ENCODE measurements at places on chromosomes 4 and X.

DNA sequence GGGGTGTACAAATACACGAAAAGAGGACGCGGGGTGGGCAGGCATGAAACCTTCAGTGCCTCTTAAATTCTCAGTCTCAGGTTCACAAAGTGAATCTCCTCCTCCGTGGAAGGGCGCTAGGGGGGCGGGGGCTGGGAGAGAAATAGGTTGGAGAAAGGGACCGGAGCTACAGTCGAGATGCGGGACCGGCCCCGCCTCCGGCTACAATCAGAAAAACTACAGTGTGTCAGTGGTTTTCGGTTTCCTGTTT, 3.4 kb downstream of the MAML3 start:
- no peak for DNase-seq
- no peaks in the 10 kb centered on the region for H3K36me3 ChIP-seq
- H3K4me3 ChIP-seq = peak overlapping the region; percentile 70

DNA sequence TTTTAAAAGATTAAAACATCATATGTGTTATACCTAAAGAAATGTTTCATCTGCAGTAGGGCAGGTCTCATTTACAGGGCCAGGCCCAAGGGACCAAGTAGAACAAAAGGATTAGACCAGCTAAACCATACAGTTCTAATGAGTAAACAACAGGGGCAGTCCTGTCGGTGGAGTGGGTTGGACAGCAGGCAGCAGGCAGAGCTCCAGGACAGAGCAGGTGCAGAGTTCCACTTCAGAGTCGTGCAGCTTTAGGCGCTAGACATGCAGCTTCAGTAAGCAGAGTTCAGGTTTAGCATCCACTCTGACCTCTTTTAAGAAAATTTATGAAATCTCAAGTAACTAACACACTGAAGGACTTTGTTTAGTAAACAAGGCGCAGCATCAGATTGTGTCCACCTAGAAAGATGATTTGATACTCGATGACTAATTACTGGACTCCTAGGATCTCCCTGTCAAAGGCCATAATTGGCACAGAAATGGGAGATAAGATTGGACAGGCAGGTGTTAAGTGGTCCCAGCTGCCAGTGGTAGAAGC, 487.7 kb upstream of the INTU start:
- H3K36me3 ChIP-seq = no peaks in the 10 kb centered on the region
- H3K4me1 ChIP-seq = no peaks in the 10 kb centered on the region
- H3K27me3 ChIP-seq = no peaks in the 10 kb centered on the region
- no peak for DNase-seq
- no peak overlapping the region for H3K4me3 ChIP-seq

GRCh38 chr4:98838977-98839618, 89.8 kb downstream of the EIF4E start:
- no peaks in the 10 kb centered on the region for H3K36me3 ChIP-seq
- DNase-seq = no peak
- no peaks in the 10 kb centered on the region for H3K27me3 ChIP-seq
- no peak overlapping the region for H3K4me3 ChIP-seq
- H3K27ac ChIP-seq = no peak overlapping the region

- no peak overlapping the region for H3K4me3 ChIP-seq
- H3K4me1 ChIP-seq = peaks cover 10% of the 10 kb centered on the region
- H3K27me3 ChIP-seq = no peaks in the 10 kb centered on the region
- no peaks in the 10 kb centered on the region for H3K36me3 ChIP-seq
- no peak for DNase-seq
These were observed 129.8 kb downstream of the SORBS2 start for GRCh38 chr4:185682236-185682635.

DNA sequence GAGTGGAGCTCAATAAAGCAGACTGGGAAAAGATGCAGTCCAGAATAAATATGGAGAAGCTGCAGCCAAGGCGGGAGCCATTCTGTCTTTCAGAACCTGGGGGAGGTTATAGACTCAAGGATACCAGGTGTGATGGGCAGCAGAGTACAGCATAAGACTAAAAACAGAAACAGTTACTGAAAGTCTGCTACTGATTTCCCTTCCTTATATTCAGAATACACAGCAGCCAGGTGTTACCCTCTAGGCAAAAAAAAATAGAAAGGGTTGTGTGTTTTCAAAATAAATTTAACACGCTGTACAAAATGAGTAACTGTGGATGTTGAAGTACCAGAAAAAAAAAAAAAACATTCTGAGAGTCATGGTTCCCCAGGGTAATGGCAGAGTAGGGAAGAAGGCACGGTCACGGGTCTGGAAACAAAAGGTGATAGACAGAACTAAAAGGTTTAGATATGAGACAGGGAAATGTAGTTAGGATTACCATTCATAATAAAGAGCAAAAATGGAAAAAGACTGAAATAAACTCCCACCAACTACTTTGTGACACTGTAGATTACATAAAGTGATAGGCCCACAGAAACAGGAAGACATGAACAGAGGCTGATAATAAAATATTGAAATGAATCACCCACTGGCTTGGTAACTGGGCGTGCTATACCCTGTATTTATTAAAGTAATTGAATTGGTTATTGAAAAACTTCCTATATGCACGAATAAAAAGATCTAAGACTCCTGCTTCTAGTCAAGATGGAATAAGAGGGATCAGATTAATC, 10.8 kb upstream of the HHIP start:
- no peak overlapping the region for H3K27ac ChIP-seq
- no peak overlapping the region for H3K4me3 ChIP-seq
- no peaks in the 10 kb centered on the region for H3K36me3 ChIP-seq
- DNase-seq = no peak

DNA sequence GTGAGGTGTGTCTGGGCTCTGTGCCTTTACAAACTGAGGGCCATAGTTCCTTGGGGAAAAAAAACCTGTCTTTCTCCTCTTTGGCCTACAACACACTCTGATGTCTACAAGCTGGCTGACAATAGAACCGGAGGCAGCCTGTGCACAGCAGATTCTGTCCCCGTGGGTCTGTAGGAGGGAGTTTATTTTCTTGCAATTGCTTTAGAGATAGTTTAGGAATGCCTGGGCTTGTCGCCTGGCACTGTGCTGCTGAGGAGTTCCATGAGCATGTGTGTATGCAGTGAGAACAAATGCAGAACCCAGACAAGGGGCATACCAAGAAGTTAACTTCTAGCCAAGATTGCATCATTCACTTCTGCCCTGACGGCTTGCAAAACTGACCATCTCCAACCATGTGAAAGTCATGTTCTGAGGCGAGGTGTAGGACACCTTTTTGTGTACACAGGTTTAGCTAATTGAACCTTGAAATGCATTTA, 54.1 kb downstream of the CCNI start:
- no peaks in the 10 kb centered on the region for H3K4me1 ChIP-seq
- no peak overlapping the region for H3K27ac ChIP-seq
- no peak for DNase-seq

DNA sequence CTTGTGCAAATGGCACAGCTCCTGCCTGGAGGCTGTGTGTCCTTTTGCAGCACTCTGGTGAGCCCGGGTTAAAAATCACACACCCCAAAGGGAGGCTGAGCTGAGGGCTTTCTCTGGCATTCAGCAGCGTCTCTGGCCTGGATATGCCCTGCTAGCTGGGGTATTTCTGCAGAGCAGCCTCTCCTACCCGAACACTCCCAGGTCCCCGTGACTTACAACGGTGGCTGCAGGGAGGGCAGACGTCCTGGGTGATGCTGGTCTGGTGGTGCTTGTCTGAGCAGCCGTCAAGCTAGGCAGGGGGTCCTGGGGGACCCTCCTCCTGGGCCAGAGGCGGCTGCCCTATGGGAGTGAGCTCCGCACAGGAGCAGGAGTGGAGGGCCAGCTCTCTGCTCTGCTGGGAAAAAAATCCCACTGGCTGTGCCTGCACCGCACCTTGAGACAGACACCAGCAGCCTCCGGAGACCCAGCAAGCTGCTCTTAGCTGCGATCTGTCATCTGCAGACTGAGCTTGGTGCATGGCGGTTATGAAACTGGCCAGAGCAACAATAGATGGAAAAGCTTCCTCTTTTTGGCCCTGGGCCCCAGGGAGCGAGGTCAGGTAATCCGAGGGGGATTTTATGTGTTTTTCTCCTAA, 41.3 kb upstream of the ASMTL start:
- H3K27me3 ChIP-seq = no peaks in the 10 kb centered on the region
- no peak for DNase-seq
- H3K36me3 ChIP-seq = no peaks in the 10 kb centered on the region
- H3K4me3 ChIP-seq = no peak overlapping the region
- no peaks in the 10 kb centered on the region for H3K4me1 ChIP-seq

DNA sequence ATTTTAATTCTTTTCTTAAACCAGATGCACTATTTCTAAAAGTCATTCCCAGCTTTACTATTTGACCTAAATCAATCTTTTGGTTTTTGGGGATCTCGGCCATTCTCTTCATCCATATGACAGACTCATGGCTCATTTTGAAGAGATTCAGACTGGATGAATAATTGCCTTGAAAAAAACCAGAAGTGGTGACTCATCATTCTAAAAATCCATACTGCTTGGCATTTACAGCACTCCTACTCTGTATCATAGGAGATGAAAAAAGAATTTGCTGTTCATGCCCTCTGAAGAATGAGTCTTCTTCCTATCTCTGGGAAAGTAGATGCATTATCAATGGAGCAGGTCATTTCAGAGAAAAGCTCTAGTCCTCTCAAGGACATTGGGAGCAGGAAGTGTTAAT, 220.5 kb upstream of the RPS6KA3 start:
- no peaks in the 10 kb centered on the region for H3K4me1 ChIP-seq
- no peak overlapping the region for H3K4me3 ChIP-seq
- DNase-seq = no peak
- H3K27me3 ChIP-seq = no peaks in the 10 kb centered on the region

- no peak for DNase-seq
- H3K27me3 ChIP-seq = no peaks in the 10 kb centered on the region
- no peaks in the 10 kb centered on the region for H3K36me3 ChIP-seq
- H3K4me1 ChIP-seq = no peaks in the 10 kb centered on the region
- no peak overlapping the region for H3K27ac ChIP-seq
- no peak overlapping the region for H3K4me3 ChIP-seq
These were observed 40.2 kb upstream of the MAGED1 start for GRCh38 chrX:51853251-51853650.

All from RWPE2 (cell line).